ENCODE measurements at places on chromosomes 1 and 21. TPM values are rescaled to one million over a fixed set of nuclear protein-coding genes. Genes with fewer than 3 reads are reported as not detected.

Gene C1QTNF12
- 1.4 TPM for total RNA-seq

Gene IGSF9
- 20.9 TPM for total RNA-seq

Gene ABL2
- 38.3 TPM for total RNA-seq

Gene ACKR1
- total RNA-seq = not detected

Gene CDA
- 0.68 TPM for total RNA-seq
